ENCODE measurements at places on chromosomes 11 and 22.

- no peak for DNase-seq
Measured at GRCh38 chr11:81658722-81659121, 1074.9 kb downstream of the FAM181B start.

GRCh38 chr11:99522467-99523173 lies 501.9 kb downstream of the CNTN5 start:
- no peak for DNase-seq

- DNase-seq: no peak
Measured at GRCh38 chr22:50683994-50684371, 11.4 kb downstream of the SHANK3 start.

DNA sequence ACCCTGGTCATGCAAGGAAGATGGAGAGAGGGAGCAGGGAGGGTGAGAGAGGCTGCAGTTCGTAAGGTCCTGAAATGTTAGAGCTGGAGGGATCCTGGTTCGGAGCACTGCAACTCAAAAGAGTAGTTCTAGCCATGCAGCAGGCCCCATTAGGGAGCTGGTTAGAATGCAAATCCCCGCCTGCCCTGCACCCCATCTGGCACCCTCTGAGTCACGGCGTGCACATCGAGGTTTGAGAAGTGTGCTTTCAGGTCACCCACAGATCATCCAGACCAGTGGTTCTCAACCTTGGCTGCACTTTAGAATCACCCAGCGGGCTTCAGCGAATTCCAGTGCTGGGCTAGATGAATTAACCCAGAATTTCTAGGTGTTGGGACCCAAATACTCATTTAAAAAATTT lies 48.2 kb downstream of the ST3GAL4 start:
- DNase-seq: no peak

DNA sequence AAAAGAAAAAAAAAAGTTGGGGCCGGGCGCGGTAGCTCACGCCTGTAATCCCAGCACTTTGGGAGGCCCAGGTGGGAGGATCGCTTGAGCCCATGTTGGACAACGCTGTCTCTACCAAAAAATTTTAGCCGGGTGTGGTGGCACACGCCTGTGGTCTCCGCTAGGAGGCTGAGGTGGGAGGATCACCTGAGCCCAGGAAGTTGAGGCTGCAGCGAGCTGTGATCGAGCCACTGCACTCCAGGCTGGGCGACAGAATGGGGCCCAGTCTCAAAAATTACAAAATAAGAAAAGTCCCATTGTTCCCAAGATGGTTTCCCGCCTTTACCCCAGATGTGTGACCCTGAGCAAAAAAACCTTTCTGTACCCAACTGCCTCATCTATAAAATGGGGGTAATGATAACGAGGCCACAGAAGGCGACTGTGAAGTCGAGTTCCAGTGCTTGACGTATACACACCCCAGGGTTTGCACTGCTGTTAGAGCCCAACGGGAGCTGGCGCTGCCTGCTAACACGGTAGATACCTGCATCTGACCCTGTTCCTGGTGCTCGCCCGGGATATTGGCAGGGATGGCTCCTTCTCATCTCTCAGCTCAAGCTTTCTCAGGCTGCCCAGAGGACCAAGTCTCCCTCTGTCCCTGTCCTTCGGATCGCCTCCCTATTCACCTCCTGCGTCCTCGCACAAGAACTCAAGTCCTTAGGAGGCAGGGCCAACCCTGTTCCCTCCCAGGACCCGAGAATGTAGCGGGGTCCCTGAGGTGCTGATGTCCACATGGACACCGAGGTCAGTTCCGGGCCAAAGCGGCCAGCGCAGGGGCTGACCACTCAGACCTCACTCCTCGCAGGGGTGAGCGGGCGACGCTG lies 1.1 kb upstream of the RPLP2 start:
- DNase-seq: no peak

- no peak for DNase-seq
Measured at GRCh38 chr22:49514641-49515040, 313.0 kb downstream of the BRD1 start.

DNA sequence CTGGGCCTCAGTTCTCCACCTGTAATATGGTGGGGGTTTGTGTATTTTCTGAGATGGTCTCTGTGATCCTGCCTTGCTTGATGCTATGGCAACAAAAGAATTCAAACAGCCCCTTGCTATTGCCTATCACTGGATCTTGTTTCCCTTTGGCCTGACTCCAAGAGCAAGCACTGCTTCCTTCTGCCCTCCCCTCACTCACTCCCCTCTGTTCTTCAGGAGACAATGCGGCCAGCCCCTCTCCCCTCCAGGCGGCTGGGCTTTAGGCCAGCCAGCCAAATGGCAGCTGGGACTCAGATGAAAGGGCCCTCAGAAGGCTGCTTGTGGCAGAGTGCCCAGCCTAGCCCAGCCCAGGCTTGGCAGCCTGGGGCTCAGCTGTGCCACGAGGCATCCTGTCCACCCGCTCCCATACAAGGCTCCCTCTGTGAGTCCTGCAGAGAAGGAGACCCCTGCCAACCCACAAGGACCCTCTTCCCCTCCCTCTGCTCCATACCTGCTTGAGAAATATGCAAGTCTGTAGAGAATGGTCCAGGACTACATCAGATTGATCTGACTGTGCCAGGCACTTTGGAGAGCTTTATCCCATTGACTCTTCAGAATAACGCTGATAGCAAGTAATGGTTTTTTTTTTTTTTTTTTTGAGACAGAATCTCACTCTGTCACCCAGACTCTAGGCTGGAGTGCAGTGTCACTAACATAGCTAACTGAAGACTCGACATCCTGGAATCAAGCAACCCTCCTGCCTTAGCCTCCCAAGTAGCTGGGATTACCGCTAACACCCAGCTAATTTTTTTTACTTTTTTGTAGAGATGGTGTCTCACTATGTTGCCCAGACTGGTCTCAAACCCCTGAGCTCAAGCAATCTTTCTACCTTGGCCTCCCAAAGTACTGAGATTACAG lies 7.6 kb upstream of the KCTD14 start:
- no peak for DNase-seq

- DNase-seq: no peak
Measured at GRCh38 chr11:1219834-1220815, 2.7 kb upstream of the MUC5B start.

DNA sequence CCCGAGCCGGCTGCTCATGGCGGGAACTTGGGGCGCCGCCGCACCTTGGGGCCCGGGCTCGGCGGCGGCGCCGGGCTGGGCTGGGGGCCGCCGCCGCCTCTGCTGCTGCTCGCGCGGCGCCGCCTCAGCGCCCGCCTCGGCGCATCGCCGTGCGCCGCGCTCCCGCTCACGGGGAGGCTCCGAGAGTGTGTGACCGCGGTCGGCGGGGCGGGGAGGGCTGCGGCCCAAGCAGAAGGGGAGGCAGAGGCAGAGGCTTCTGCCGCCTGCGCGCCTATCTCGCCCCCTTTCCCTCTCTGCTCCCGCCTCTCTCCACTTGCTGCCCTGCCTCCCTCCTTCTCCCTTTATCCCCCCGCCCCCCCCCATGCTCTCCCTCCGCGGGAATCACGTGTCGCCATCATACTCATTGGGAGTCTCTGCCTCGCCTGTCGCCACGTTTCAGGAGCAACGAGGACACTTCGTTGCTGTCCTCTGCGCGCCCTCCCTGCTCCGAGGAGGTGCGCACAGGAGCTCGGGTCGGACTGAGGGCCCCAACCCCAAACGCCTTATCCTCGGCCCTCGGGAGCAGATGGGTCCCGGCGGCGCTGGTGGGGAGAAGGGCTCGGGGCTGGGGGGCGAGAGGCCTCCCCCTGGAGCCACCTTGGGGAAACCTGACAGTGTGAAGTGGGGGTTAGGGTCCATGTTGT lies at the start of gene GUCY1A2:
TSS of gene GUCY1A2 (minus strand) at position 258 of the 683 bp plus-strand sequence. CDS start 421 bp downstream, outside the sequence.
- DNase-seq: no peak

GRCh38 chr11:125287491-125288210 lies 123.1 kb downstream of the PKNOX2 start:
- DNase-seq: no peak

All from T-cell (primary cell).